CD8-positive, alpha-beta T cell (primary cell): ENCODE measurements at places on chromosomes 5 and 9.

DNA sequence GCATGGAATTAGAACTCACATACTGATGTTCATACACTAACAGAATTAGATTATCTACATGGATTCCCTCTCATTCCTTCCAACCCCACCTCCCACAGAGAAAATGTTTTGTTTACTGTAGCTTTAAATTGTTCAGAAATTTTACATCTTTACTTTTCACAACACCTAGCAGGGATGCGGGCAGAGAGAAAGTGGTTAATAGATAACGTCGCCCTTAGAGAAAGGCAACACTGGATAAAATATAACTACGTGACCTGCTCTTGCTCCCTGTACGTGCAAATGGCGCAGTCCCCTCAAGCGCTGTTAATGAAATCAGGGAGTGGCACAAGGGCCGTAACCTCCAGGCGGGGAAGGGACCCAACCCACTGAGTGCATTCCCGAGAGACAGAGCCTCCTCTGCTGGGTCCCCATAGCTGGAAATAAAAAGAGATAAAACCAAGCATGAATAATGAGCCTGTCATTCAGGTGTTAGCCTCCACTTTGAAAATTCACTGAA is 125.3 kb upstream of the DAPK1 start:
- DNase-seq, result no peak

DNA sequence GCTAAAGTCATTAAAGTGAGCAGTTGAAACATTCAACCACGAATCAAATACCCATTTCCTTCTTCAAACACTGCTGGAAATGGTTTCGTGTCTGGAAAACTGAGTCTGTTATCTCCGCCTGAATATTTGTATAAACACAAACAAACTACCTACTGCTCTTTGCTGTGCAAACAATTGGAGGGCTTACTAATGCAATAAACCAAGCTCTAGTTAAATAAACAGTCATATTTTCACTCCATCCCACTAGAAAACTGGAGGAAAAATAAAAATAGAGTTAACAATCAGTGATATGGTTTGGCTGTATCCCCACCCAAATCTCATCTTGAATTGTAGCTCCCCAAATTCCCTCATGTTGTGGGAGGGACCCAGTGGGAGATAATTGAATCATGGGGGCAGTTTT is 397.6 kb downstream of the RASEF start:
- DNase-seq, result no peak

- no peak for DNase-seq
Observed at GRCh38 chr5:90131383-90132133, 278.0 kb downstream of the CETN3 start.

GRCh38 chr9:27086818-27087680 is 22.0 kb upstream of the TEK start:
- DNase-seq, result no peak

DNA sequence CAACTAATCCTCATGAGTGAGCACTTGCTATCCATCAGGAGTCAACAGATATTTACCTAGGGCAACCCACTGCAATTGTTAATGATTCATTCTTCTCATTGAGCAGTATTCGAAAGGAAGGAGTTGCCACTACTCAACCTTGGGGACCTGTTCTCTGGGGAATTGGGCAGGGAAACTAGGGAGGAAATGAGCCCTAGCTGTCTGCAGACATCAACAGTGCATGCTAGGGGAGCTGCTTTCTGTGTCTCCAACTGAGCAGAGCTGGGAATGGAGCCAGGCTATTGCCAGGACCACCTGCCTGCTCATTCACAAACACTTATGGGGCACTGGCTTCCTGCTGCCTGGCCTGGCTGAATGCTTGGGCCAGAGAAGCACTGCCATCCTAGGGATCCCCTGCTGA is 183.4 kb downstream of the TMEM38B start:
- DNase-seq, result no peak

GRCh38 chr5:89697581-89697980 is 712.0 kb downstream of the CETN3 start:
- DNase-seq, result no peak

- no peak for DNase-seq
Observed at GRCh38 chr9:68844631-68845612, 139.9 kb downstream of the PIP5K1B start.

DNA sequence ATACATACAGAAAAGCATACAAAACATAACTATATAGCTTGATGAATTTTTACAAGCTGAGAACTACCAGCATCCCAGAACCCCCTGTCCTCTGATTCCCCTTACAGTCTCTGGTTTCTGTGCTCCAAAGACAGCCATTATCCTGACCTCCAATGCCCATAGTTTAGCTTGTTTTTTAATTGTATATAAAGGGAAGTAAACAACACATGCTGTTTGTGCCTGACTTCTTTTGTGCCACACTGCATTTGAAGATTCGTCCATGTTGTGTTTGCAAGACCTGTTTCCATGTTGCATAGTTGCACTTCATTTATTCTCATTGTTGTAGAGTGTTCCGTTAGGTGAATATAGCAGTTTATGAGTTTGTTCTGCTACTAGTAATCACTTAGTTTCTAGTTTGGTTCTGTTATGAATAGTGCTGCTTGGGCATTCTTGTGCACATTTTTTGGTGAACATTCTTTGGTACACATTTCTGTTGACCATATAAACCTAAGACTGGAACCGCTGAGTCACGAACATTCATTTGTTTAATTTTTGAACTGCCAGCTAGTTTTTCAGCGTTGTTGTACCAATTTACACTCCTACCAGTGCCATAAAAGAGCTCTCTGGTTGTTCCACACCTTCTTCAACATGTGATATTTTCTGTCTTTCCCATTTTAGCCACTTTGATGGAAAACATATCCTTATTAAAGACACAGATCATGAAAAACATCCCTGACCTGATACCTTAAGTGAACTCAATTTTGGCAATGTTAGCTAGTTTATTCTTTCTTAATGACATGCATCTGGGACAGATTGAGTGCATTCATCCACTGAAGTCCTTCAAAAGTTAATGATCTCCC is 78.1 kb upstream of the ANXA1 start:
- no peak for DNase-seq

GRCh38 chr5:40484495-40484894 is 195.2 kb upstream of the PTGER4 start:
- DNase-seq, result no peak

GRCh38 chr9:70589571-70590314 is 175.3 kb upstream of the KLF9 start:
- DNase-seq, result no peak

DNA sequence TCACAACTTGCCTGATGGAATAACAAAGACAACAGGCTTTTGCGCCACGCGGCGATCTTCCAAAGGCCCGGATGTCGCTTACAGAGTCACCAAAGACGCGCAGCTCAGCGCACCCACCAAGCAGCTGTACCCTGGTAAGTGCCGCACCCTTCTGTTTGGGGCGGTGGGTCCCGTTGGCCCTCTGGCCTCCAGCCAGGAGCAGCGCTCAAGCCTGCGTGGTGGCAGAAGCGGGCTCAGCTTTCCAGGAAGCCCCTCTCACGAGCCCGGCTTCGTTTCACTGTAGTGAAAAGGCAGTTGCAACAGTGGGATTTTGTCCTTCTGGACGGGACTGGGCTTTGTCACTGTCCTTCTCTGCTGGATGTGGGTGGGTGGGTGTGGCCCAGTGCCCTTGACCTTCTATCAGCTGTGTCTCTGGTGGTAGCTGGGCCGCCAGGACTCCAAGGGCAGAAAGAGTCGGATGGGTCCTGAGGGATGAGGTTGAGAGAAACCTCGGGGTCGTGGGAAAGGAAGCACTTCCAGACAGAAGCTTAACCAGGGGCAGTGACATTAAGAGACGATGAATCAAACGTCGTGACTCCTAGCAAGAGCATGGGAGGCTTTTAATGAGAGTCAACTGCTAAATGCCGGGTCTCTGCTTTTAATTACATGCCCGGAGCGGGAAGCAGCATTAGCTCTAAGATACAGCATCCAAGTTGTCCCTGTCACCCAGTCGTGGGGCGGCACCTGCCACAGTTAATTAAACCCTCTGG is 49.5 kb downstream of the COL5A1 start:
- DNase-seq, result no peak

DNA sequence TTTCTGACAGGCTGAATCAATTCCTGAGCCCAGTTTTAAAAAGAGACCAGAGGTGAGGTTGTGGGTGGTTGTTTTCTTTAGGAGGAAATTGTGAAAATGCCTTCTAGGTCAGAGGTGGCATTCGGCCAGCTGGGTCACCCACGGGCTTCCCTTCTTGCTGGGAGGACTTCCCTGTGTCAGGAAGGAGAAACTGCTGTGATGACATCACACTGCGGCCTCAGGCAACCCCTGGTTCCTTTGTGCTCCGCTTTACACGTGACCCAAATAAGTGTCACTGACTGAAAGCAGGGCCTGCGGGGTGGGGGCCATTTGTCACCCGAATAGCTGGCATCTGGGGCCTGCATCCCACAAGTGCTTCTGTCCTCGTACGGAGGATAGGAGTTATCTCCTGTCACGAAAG is 39.7 kb downstream of the FABP6 start:
- DNase-seq, result peak; percentile 24

DNA sequence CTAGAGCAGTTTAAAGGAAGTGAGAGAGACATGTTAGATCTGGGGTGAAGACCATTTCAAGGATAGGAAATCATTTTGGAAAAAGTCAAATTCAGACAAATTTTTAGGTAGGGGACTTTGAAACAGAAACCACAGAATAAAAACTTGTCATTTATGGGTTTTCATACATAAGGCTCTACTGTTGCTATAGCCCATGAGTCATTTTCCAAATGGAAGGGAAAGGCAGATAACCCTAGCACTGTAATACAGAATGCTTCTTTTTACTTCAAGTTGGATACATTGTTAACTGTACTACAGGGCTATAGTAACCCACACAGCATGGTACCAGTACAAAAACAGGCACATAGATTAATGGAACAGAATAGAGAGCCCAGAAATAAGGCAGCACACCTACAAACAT is 455.4 kb downstream of the EBF1 start:
- no peak for DNase-seq

DNA sequence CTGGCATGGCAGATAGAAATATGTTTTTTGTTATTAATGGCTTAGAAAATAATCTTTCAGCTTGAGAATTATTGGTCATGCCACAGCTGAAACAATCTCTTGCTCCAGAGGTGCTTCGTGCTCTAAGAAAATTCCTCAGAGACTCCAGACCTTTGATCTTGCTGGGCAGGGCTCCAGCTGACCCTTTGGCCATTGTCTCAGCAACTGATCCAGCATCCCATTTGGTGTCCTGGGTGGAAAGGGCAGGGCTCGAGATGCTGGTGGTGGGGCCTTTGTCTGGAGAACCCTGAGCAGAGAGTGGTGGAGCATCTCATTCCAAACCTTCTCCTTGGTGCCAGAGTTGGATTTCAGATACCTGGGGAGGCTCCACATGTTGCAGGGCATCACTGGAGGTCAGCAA is 43.2 kb upstream of the PIK3R1 start:
- DNase-seq, result no peak

GRCh38 chr9:69004836-69005235 is 9.1 kb downstream of the PRKACG start:
- DNase-seq, result no peak

GRCh38 chr5:124721229-124721735 is 25.2 kb downstream of the ZNF608 start:
- no peak for DNase-seq

GRCh38 chr5:133072021-133072420 is 20.2 kb downstream of the HSPA4 start:
- no peak for DNase-seq

DNA sequence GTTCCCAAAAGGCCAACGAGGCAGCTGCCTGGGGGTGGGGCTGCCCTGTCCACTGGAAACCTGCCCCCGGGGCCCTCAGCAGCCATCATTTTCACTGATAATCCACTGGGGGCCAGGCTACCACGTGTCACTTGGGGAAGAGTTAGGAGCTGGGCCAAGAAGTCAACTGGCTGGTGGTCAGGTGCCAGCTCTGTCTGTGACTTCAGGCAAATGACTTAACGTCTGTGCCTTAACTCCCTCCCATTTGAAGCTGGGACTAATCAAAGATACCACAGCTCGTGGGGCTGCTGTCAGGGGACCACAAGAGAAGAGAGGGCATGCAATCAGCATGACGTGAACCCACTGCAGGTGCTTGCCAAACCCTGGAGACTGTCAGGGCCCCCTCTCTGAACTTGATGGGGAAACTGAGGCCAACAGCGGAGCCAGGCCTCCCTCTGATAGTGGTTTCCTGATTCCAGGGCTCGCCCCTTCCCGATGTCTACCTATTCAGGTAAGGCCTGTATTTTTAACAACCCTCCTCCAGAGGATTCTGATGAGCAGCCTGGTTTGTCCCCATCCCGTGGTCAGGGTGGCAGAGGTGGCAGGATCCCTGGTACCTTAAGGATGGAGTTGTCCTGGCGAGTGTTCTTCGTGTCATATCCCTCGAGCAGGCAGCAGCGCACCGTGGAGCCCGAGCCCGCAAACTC is 12.3 kb upstream of the DPM2 start:
- peak; percentile 65 for DNase-seq

DNA sequence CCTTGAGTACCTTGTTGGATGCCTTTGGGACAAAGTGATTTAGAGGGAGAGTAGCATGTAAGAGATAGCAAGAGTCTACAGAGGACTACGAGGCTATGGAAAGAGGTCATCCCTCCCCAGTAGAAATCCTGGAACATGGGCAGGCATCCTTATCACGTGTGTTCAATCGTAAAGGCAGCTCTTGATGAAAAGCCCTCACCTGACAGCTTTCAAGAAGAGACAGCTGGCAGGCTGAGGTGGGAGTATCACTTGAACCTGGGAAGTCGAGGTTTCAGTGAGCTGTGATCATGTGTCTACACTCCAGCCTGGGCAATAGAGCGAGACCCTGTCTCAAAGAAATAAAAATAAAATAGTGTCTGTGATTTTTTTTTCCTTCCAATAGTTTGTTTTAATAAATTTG is 112.6 kb downstream of the PCSK5 start:
- DNase-seq, result no peak

GRCh38 chr5:96856371-96856770 is 19.9 kb upstream of the ERAP2 start:
- no peak for DNase-seq

GRCh38 chr5:383621-384020 is 59.4 kb upstream of the EXOC3 start:
- DNase-seq, result no peak

GRCh38 chr5:93382188-93382825 is 198.7 kb downstream of the NR2F1-AS1 start:
- no peak for DNase-seq

DNA sequence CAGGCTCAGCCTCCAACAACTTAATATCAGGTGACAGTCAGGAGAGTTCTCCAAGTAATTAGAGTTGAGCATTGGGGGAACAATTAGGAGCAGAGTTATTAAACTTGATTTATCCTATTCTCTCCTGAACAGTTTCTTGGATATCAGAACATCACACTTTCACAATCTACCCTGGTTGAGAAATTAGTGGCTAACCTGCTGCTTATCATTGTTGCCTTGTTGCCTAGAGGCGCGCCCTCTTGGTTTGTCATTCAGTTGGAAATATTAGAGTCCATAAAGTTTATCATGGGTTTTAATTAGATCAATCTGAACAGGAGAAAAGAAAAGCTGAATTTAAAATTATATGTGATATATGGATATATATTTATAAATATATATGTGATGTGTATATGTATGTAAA is 291.1 kb downstream of the CCDC171 start:
- no peak for DNase-seq

DNA sequence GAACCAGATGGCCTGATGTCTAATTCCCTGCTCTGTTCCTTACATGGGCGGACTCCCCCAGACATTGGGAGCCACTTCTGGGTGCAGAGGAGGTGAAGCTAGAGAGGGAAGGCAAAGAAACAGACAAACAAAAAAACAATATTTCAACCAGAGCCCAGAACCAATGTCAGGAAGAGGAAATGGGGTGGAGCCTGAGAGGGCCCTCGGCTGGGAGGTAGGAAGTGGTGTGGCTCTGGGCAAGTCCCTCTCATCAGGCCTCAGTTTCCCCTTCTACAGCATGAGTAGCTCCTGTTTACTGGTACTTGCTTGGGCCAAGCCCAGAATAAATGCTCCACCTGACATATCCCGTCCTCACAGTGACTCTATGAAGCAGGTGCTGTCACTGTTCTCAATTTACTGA is 11.1 kb downstream of the SH2D3C start:
- DNase-seq, result no peak
